ENCODE measurements at places on chromosomes 5 and 9.
A peak's percentile ranks its signal among the peaks of the same experiment; 100 is the strongest.

- no peak for DNase-seq
These were observed 47.4 kb upstream of the SHC3 start for GRCh38 chr9:89225991-89226471.

- DNase-seq: peak; percentile 8
These were observed 29.9 kb downstream of the SLC6A18 start for GRCh38 chr5:1255081-1255561.

GRCh38 chr5:143693651-143694252 lies 118.2 kb upstream of the HMHB1 start:
- DNase-seq: no peak

GRCh38 chr5:19261879-19262278 lies 726.1 kb downstream of the CDH18 start:
- no peak for DNase-seq

GRCh38 chr5:172456076-172456722 lies 1.9 kb upstream of the SH3PXD2B start:
- DNase-seq: no peak

- DNase-seq: no peak
These were observed 2.6 kb upstream of the AFAP1L1 start for GRCh38 chr5:149268928-149269557.

- DNase-seq: no peak
These were observed 14.1 kb downstream of the ALDH1B1 start for GRCh38 chr9:38406476-38407186.

GRCh38 chr9:20253635-20254034 lies 368.7 kb downstream of the MLLT3 start:
- DNase-seq: no peak

- no peak for DNase-seq
These were observed 52.1 kb downstream of the CARTPT start for GRCh38 chr5:71771191-71771590.

GRCh38 chr9:114387680-114388356 lies at the start of gene AKNA:
AKNA (minus strand) TSS chr9:114387982; CDS start chr9:114381333, 6,649 bp downstream.
- peak; percentile 68 for DNase-seq

DNA sequence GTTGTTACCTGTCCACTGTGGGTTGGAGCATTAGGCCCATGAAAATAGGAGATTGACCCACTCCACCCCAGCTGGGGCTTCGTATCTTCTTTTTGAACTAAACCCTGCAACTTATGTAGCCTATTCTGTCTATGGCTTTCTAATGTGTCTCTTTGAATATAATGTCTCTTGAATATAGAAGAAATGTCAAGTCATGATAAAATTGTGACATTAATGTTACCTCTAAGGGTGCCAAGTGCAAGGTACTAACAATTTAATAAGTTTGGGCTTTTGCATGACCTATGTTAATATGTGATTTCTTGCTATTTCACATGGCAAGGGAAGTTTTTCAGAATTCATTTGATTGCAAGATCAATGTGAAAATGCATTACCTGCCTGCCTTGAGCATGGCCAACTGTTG lies 40.4 kb upstream of the PUM3 start:
- no peak for DNase-seq

GRCh38 chr9:119802621-119803020 lies 433.4 kb upstream of the BRINP1 start:
- no peak for DNase-seq

GRCh38 chr5:166236327-166236726 lies 2055.1 kb upstream of the WWC1 start:
- DNase-seq: no peak
